ENCODE measurements at places on chromosomes 3 and 15. TPM values are rescaled to one million over a fixed set of nuclear protein-coding genes. Genes with fewer than 3 reads are reported as not detected.

DNA sequence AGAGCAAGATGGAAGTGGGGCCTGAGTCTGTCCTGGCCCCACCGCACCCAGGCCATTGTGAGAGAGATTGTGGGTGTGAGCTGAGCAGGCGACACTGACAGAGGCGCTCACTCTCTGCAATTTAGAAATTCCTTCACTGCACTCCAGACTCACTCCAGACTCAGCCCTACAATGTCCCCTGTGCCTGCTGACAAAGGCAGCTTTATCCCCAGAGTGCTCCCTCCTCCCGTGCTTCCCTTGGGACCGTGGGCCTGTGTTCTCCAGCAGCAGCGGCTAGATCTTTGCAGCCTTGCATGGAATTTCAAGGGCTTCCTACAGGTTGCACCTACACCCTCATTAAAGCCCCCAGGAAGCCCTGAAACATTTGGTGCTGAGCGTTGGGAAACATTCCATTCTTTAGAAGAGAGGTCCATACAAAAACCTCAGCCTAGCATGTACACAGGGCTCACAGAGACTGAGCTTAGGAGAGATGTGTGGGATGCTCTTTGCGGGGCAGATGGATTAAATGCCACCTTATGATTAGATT, 1.3 kb upstream of the IL16 start:
- DNase-seq, result no peak

DNA sequence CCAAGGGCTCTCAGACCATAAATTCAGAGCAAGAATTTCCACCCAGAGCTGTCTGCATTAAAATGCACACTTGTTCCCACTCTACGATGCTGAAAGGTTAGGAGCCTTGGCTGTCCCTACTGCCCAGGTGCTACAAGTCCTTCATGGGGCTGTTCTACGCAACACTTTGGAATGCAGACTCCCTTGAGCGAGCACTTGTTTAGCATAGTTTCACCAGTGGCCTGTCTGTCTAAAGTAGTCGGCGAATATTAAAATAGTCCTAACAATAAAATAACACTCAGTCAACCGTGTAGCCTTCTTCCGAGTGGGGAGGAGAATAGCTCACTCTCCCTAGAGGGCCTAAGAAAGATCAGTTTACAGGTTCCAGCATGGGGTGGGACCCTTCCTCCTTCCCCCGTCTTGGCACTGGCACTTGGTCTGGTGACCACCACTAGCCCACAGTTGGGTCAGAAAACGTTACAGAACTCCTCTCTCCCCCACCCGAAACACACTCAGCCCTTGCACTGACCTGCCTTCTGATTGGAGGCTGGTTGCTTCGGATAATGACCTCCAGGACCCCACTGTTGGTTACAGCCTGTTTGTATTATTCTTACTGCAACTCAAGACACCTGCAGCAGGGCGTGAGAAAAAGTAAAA, at the start of gene CLDN16:
CLDN16 (plus strand) TSS at position 586 of the 636 bp plus-strand sequence. CDS start 167 bp downstream, outside the sequence.
- no peak for DNase-seq

DNA sequence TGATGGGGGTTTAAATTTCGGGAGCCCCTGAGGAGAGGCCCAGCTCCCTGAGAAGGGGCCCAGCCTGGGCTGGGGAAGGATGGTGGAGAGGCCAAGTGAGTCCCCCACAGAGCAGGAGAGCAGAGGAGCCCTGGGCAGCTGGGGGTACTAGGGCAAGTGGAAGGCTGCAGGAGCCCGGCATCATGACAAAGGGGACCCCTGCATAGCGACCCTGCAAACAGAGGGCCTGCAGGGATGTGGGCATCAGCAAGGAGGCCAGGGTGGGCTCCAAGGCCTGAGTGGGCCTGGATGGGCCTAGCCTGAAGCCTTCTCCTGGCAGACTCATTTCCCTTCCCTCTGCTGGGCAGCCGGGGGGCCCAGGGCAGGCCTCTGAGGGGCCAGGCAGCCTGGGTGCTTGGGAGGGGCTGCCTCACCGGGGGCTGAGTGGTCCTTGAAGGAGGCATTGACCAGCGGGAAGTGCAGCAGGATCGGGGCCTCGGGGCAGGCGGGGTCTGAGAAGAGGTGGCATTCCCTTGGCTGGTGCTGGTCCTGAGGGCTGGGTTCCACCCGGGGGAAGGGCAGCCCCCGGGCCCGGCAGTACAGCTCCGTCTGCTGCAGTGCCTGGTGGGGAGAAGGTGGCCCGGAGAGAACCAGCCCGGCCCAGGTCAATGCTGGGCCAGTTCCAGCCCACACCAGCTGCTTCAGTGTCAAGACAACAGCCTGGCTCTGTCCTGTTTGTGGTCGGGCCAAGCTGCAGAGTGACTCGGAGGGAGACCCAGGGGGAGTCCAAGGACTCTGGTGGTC, 24.7 kb downstream of the PLA2G4D start:
- no peak for DNase-seq

UBAP1L gene
- 1.4 TPM for total RNA-seq

CKMT1B gene
- total RNA-seq, result 8.7 TPM
